ENCODE measurements at places on chromosomes 3 and 15.

- no peak for DNase-seq
Observed at GRCh38 chr15:66042624-66043023, 173.3 kb downstream of the RAB11A start.

DNA sequence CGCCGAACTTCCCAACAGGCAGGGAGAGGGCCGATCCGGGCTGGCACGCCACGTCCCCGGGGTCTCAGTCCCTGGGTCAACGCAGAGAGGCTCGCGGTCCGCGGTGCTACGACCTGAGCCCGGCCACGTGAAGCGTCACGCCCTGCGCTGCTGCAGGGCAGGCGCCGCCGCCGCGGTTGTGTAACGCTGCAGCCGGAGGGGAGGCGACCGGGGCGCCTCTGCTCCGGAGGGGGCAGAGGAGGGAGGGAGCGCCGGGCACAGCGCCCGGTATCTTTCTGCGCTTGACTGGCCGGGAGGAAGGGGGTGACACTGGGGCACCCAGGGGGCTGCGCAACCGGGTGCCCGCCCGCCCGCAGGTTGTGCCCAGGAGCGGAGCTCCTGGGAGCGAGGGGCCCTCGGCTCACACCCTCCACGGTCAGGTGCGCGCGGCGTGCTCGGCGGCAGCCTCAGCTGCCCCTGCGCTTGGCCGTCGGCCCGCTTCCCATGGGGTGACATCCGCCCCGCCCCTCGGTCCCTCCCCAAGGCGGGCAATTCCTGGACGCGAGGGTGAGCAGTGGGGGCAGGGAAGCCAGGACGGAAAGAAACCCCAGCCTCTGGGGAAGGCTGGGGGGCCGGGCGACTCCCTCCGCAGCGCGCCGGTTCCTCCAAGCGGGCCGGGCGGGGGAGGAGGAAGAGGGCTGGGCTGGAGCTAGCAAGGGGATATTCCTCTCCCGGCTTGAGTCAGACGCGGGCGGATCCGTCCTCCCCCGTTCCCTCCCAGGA is 852 bp upstream of the BHLHE40 start:
- no peak for DNase-seq

DNA sequence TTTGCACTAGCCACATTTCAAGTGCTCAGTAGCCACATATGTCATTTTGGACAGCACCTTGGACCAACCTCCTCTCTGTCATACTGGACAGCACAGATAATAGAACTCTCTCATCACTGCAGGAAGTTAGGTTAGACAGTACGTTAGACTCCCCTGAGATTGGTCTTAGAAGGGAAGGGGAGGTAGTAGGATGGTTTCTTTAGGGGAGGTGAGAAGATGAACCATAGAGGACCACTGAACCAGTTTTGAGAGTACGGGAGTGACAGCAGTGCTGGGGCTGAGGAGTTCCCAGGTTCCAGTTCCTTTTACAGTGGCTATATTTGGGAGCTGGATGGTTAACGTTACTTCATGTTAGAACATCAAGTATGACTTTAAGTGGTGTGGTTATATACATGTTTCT is 7.8 kb downstream of the LRCH3 start:
- no peak for DNase-seq

DNA sequence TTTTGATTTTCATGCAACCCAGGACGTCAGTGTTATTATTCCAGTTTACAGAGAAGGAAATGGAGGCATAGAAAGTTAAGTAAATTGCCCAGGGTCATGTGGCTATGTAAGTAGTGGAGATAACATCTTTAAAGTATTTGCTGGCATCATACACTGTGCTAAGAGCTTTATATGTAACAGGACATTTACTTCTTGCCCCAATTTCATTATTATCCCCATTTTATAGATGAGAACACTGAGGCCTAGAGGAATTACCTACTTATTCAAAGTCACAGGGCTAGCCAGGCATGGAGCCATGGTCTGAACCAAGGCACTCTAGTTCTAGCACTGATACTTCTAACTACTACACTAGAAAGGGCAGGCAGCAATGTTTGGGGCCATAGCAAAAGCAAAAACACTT is 107.3 kb upstream of the ANKRD28 start:
- no peak for DNase-seq

- DNase-seq: no peak
Observed at GRCh38 chr3:72179107-72179464, 394.1 kb upstream of the PROK2 start.

- DNase-seq: no peak
Observed at GRCh38 chr3:11570789-11571495, 72.8 kb downstream of the VGLL4 start.

All from keratinocyte (primary cell).